ENCODE measurements at places on chromosomes 3 and 15.

GRCh38 chr15:70188286-70188685 lies 90.6 kb upstream of the TLE3 start:
- no peak for DNase-seq

- no peak for DNase-seq
These were observed 260.1 kb downstream of the OXSM start for GRCh38 chr3:26049951-26050350.

- DNase-seq = no peak
These were observed 580.4 kb upstream of the TBL1XR1 start for GRCh38 chr3:177777699-177778098.

- no peak for DNase-seq
These were observed 76.0 kb downstream of the THSD4 start for GRCh38 chr15:71191296-71191695.

DNA sequence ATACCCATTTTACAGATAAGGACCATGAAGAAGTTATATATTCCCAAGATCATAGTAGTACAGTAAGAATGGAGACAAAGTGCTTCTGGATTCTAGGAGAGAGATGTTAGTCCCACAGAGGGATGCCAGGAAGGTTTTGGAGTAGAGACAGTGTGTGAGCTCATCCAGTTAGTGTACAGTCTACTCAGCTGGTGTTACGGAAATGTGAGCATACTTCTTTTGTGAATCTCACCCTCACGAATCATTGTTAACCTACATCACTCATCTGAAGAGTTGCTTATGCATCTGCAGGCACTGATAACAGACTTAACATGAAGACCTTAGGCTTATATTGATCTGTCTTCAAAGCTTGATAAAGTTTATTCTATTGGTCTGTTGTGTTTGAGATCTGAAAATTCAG lies 106.6 kb upstream of the PTPRG start:
- DNase-seq = no peak

- DNase-seq = no peak
These were observed 275.8 kb downstream of the SATB1 start for GRCh38 chr3:18149386-18149785.

DNA sequence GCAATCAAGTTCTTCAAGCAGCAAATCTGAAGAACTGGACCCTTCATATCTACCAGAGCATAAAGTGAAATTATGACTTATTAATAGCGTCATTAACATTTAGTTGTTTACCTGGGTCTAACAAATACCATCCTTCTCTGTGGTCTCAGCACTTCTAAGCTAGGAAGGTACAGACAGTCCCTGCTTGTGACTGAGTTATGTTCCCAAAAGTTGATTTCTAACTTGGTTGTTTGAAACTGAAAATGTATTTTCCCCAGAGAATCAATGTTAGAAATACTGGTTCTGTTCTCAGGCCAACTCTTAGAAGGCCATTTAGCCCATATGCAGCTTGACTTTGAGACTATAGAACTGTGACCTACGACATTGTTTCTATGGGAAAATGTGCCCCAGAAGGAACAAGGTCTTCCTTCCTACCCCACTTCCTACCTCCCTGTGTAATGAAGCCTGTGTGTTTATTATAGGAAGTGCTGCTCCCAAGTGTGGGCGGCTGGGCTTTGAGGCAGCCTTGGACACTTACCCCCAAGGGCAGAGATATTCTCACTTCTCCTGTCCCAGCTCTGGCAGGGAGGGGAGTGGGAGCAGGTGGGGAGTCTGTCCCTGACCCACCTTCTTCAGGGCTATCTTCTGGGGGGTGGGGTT lies 12.2 kb upstream of the MAPK6 start:
- no peak for DNase-seq

- no peak for DNase-seq
These were observed 39.9 kb downstream of the PYDC2 start for GRCh38 chr3:191500892-191501291.

- no peak for DNase-seq
These were observed 33.0 kb downstream of the NME9 start for GRCh38 chr3:138296639-138297038.

GRCh38 chr3:184780981-184781515 lies 30.9 kb upstream of the VPS8 start:
- DNase-seq = no peak

- DNase-seq = no peak
These were observed 172.6 kb downstream of the RBMS3 start for GRCh38 chr3:29453284-29454001.

GRCh38 chr15:64816452-64816851 lies 9.0 kb downstream of the PIF1 start:
- no peak for DNase-seq

- no peak for DNase-seq
These were observed 527.9 kb upstream of the NAALADL2 start for GRCh38 chr3:174331095-174331800.

GRCh38 chr3:11720917-11721411 lies 77.2 kb upstream of the VGLL4 start:
- DNase-seq = no peak

All from activated T-helper 1 cell treated with anti-CD3 and anti-CD28 coated beads, Interleukin-2, amount 50 U/mL, for 16 hours (primary cell).